Cerebellum (tissue), 4 donors: ENCODE measurements at places on chromosomes 4 and X.

GRCh38 chrX:112841114-112841819 is 636 bp upstream of the AMOT start:
- DNase-seq: peak; percentile 89

DNA sequence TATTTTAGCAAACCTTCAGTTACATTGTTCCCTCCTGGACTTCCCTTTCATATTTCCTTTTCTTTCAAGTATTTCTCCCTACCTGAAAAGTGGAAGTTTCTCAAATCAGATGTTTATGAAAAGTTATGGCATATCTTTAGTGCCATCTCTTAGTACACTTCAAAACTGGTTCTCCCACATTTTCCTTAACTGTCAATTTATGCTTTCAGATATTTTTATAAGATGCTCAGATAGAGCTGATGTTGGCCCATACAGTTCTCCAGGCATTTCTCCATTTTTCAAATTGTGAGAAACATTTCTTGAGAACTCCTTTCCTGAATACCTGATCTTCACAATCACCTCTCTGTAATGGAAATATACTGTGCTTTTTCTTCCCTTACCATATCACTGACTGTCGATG is 32.5 kb upstream of the AP1AR start:
- no peak for DNase-seq

- DNase-seq: no peak
Measured at GRCh38 chr4:174865418-174865985, 36.5 kb upstream of the GLRA3 start.

DNA sequence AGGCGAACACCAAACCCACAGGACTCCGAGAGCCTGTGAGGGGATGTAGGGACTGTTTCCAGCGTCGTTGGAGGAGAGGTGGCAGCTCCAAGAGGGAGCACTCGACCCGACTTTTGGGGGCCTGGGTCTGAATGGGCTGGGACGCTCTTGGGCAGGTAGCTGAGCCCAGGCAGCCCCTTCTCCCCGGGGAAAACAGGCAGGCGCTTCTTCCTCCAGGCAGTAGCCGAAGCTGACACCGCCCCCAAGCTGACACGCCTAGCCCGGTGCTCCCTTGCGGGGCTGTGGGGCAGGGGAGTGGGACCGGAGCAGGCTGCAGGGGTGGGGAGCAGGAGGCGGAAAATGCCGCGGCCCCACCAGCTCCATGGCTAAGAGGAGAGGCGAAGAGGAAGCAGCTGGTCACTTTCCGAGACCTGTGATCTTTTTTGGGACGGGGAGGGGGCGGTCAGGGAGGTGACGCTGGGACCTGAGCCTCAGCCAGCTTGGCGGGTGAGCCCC is 4.2 kb downstream of the NKX1-1 start:
- no peak for DNase-seq

- DNase-seq: no peak
Measured at GRCh38 chrX:52839137-52839536, 28.1 kb downstream of the XAGE5 start.

DNA sequence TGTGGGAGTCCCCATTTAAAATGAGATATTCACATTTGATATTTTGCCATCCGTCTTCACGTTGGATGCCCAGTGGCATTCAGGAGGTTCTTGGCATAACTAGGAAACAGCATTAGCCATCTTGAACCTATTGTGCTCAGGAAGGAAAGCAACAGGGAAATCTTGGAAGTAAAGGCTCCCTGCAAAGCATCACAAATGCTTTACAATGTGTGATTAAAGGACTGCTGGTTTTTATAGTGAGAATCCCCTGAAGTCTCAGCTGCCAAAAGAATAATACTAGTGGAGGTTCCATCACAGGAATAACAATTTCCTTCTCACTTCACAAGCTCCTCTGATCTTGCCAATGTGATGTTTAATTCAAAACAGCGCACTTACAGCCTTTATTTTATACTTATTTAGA is 49.7 kb upstream of the NPNT start:
- DNase-seq: no peak

GRCh38 chr4:102405821-102406401 is 60.6 kb upstream of the SLC39A8 start:
- no peak for DNase-seq

- no peak for DNase-seq
Measured at GRCh38 chr4:140346136-140346535, 27.3 kb upstream of the SCOC start.

DNA sequence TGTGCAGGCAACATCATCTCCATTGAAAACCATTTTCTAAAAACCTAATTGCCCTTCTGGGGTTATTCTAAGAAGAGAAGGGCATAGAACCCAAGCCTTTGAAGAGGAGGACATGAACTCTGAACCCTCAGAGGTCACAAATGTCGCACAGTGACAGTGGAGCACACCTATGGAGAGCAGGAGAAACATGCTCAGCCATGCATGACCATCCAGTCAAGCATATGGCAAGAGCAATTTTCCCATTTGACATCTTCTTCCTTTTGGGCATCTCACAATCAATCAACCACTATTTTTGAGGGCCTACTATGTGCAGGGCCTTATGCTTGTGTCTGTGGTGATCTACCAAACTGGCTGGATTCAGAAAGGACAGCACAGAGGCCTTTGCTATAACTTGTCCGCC is 30.1 kb upstream of the AFF2 start:
- DNase-seq: no peak

DNA sequence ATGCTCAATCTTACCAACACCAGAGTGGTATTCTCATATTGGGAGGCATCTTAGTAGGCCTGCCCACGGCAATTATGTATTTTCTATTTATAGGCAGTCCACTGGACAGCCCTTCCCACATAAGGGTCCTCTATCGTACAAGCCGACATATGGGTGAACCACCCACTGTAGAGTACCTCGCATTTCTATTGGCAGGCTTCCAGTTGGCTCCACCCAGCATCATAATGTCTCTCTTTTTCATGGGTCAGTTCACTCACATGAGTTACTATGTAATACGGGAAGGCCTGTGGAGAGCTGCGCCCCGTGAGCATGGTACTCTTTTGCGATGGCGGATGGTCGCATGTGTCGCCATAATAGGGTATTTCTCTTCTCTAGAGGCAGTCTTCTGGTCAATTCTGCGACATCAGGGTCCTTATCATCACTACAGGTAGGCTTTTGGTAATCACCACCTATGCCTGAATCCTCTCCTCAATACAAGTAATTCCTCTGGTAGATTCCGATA is 29.4 kb upstream of the FOXR2 start:
- DNase-seq: no peak

- no peak for DNase-seq
Measured at GRCh38 chr4:121654738-121655137, 42.0 kb downstream of the ANXA5 start.

GRCh38 chr4:121701263-121701662 is 4.5 kb upstream of the ANXA5 start:
- DNase-seq: no peak

- peak; percentile 81 for DNase-seq
Measured at GRCh38 chrX:102720237-102721168, at the start of gene GPRASP3. Gene GPRASP3 (plus strand): TSS chrX:102720743. CDS start chrX:102748996, 28,253 bp downstream.

GRCh38 chr4:113971706-113972360 is 7.6 kb downstream of the ARSJ start:
- no peak for DNase-seq

DNA sequence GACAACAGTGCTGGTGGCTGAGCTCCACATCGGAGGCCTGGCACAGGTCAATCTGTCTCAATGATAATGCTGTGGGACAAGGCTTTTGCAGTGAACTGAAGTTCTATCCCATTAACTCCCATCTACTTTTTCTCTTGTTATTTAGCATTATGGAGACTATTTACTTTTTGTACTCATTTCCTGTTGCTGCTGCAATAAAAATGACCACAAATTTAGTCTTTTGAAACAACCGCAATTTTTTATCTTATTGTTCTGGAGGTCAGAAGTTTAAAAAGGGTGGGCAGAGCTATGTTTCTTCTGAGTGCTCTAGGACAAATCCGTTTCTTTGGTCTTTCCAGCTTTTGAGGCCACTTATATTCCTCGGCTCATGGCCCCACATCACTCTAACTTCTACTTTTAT is 111.0 kb upstream of the PITX2 start:
- DNase-seq: no peak

DNA sequence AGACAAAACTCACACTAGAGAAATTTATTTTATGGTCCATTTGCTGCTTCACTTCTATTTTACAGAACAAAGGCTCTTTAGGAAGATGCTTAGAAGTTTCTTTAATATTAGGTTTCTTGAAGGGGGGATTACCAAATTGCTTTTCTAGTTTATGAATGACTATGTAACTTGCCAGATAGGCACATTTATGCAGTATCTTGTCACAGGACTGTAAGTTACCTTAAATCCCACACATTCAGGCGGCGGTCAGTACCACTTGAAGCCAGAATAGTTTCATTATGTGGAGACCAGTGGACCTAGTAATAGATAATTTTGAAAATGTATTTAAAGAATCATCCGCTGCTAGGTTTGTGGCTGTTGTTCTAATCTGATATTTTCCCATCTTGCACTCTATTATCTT is 18.3 kb downstream of the RBBP7 start:
- no peak for DNase-seq

DNA sequence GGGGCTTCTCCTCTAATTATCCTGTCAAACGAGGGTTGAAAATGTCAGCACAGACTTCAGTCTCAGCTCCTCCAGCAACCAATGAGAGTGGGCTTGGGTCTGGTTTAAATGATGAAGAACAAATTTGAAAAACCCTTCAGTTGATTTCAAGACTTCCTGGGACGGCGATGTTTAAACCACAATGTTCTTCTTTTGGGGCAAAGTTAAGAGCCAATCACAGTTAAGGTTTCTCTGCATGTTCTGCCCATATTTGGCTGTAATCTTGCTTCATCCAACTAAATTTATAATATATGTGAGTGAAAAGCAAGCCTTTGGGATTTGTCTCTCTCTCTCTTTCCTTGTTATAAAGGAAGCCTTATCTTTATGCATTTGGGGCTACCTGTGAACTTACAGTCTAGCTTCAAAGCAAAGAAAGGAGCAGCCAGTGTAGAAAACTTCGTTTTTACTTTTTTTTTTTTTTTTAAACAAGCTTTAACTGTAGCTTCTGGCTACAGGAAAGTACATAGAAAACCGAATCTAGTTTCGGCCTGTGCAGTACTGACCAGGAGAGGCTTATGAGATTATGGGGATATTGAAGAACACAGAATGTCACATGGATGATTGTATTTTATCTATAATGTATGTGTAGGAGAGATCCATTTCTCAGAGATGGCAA is 46.8 kb upstream of the FAM9C start:
- no peak for DNase-seq

GRCh38 chrX:130296743-130297142 is 28.0 kb upstream of the ZNF280C start:
- DNase-seq: no peak

- DNase-seq: no peak
Measured at GRCh38 chr4:13284932-13285331, 199.2 kb downstream of the RAB28 start.

- no peak for DNase-seq
Measured at GRCh38 chr4:76708971-76709771, 188.8 kb downstream of the SOWAHB start.

DNA sequence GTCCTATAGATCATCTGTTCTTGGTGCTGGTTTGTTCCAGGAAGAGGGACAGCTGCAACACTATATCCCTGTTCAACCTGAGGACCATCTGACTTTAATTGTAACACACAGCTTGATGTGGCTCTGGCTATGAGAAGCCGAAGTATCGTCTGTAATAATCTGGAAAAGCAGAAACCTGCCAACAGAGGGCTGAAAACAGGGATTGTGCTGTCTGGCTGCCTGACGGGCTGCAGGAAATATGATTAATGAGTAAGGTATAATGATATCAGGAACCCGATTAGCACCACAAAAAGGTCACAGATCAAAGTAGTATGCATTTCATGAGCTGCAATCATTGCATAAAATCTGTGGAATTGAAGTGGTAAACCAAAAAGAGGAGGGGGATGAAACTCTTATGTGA is 170.4 kb upstream of the MAB21L2 start:
- no peak for DNase-seq

- DNase-seq: no peak
Measured at GRCh38 chr4:27019766-27020165, 159.1 kb downstream of the STIM2 start.

- no peak for DNase-seq
Measured at GRCh38 chrX:69014200-69014599, 151.1 kb downstream of the PJA1 start.

- DNase-seq: no peak
Measured at GRCh38 chr4:71257761-71258160, 81.1 kb upstream of the SLC4A4 start.

GRCh38 chrX:33194876-33195433 is 16.4 kb downstream of the DMD start:
- DNase-seq: no peak

DNA sequence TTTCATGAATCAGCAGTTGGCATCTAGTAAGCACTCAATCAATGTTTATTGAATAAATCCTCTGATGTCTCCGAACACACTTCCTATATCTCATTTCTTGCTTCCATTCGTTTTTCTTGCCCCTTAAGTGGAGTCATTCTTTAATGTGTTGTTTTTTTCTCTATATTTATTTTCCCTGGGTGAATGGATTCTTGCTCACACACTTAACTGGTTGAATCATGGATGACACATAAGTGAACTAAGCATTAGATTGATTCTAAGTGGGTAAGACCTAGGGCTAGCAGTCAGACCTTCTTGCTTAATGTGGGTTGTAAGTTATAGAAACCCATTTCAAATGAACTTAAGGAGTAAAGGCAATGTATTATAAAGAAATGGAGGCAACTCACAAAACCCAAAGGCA is 111.1 kb downstream of the RTL3 start:
- DNase-seq: no peak

DNA sequence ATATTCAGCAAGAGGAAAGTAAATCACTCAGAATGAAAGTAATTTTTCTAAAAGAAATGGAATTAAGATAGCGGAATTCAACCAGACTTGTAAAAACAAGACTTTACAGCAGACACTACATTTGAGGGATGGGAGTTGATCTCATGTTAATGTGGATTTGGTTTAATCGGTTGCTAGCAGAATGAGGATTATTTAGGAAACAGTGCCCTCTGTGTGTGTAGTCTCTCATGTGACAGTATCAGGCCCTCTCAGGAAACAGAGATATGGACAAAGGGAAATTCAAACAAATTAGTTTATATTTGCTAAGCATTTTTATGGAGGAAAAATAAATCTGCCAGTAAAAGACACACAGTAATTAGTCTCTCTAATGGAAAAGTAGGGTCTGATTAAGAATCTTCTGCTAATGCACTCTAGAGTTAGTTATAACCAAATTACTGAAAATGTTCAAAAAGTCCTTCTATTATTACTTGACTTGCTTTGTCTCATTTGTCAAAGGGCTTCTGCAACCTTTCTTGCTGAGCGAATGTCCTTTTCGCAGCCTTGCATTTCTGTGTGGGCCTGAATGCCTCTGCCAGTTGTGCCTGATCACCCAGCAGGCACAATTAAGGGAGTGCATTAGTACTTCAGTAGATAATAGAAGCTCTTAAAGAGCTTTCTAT is 1282.3 kb upstream of the TENM3 start:
- no peak for DNase-seq

GRCh38 chr4:3352941-3353594 is 60.2 kb downstream of the RGS12 start:
- no peak for DNase-seq
